Peyer's patch (tissue), 4 donors: ENCODE measurements at places on chromosomes 13 and 19.

DNA sequence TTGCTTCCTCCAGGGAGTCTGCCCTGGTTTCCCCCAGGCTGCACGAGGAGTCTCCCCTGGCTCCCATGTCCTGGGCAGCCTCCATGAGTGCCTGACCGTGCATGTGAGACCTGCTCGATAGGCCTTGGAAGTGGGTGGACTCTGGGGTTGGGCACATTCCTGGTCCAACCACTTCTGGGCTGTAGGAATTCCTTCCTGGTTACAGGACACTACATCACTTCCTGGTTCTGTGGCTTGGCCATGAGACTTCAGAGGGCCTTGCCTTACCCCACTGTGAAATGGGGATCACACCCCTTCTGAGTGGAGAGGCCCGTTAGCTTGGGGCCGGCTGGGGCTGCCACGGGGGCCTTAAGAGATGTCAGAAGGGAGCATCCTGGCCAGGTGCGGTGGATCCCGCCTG is 4.0 kb upstream of the ZNF628 start:
- DNase-seq, result no peak

GRCh38 chr19:7500811-7501450 is 12.1 kb upstream of the PEX11G start:
- DNase-seq, result no peak

DNA sequence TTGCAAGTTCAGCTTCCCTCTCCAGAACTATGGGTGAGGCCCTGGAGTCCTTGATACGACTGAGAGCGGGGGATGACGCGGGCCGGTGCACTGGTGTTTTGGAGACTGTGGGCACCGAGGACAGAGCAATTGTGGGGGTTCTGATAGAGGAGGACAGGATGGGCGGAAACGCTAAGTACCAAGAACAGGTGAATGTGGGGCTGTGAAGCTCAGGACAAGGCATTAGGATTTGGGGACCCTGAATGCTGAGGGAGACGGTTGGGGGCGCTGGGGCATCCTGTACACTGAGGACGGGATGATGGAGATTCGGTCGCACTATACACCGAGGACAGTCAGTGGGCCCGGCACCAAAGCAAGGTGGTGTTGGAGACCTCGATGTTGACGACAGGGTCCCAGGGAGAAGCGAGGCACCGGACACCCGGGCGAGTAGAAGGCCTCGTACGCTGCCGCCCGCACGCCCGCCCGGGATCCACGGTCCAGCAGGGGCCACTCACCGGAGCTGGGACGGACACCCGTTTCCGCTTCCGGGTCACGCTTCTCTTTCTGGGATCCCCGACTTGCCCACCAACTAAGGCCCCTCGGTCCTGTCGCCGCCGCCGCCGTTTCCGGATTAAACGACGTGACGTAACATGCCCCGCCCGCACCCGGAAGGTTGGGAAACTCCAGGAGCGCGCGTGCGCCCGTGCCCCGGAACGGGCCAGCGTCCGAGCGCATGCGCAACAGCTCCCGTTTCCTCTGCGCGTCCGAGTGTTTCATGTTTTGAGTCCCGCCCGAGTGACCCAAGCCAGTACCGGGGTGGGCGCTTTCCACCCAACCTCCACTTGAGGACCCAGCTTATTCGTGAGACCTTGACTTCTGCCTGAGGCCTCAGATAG is at the start of gene CHMP2A:
Gene CHMP2A (minus strand): TSS at position 612 of the 875 bp plus-strand sequence. CDS start 893 bp downstream, outside the sequence.
- peak; percentile 98 for DNase-seq

GRCh38 chr13:23993680-23993985 is 96.3 kb upstream of the C1QTNF9B start:
- no peak for DNase-seq

GRCh38 chr13:39646122-39646521 is 9.3 kb upstream of the COG6 start:
- DNase-seq, result no peak
